ENCODE measurements at places on chromosomes 2 and 18.
A peak's percentile ranks its signal among the peaks of the same experiment; 100 is the strongest.

DNA sequence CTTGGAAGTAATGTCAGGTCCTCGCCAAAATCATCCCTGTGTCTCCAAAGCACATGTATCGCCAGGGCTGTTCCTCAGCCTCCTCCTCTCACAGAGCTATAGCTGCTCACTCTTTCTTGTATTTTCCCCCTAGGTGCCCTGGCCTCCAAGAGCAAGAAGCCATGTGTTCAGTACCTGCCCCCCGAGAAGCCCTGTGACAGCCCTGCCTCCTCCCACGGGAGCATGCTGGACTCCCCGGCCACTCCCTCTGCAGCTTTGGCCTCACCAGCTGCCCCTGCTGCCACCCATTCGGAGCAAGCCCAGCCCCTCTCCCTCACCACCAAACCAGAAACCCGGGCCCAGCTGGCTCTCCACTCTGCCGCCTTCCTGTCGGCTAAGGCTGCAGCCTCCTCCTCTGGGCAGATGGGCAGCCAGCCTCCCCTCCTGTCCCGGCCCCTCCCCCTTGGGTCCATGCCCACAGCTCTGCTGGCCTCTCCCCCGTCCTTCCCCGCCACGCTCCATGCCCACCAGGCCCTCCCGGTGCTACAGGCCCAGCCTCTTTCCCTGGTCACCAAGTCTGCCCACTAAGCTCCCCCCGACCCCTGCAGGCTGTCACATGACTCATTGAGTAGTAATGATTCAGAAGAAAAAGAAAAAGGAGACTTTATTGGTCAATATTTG is 18.8 kb downstream of the TGOLN2 start:
- DNase-seq, result no peak

DNA sequence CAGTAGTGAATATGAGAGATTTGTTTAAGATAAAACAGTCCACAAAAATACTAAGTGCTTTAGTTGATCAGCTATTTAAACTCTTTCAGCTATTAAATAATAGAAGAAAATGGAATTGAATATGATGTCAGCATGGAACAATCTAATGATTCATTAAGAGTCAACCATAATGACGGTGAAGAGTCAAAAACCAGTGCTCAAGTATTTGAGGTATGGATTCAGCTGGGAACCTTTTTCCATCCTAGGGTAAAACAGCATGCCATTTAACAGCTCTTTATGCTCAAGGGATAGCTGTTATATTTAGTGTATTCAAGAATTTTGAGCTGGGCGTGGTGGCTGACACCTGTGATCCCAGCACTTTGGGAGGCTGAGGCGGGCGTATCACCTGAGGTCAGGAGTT is 29.7 kb downstream of the CARF start:
- no peak for DNase-seq

DNA sequence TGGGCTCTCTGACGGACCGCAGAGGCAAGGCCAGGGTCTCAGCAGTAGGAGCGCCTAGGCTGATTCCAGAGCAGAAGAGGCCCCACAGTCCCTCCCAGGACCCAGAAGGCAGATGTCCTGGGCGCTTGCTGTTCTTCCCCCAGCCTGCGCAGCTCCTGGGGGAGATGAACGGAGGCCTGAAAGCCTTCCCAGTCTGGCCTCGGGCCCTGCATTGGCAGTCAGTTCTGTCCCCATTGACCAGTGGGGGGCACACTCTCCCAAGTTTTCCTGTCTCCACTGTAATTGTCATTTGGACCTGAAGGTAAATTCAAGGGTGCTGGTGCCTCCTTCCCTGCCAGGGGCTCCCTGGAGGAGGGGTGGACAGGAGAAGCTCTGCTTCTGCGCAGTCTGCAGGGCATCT is 345.7 kb downstream of the CYP26B1 start:
- DNase-seq, result peak; percentile 58

GRCh38 chr2:232134939-232135338 is 173.4 kb downstream of the DIS3L2 start:
- DNase-seq, result no peak

- DNase-seq, result no peak
These were observed 62.6 kb upstream of the RPL31 start for GRCh38 chr2:100939445-100939844.

DNA sequence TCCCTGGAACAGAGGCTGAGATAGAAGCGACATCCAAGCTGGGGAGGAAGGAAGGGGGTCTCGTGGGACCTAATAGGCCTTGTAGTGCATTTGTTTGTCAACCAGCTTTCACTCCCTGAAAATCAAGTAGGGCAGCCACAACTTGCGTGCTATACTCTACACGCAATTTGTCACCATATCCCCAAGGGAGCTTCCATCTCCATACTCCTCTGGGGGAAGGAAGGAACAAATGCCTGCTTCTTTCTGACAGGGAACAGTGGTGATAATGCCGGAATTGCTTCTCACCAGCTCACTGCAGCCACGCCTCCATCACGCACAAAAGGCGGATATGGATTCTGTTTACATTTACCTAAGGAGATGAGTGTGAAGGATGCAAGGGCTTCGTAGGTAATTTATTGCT is 213.4 kb downstream of the TMEM163 start:
- no peak for DNase-seq

GRCh38 chr2:88711897-88712296 is 20.4 kb downstream of the RPIA start:
- no peak for DNase-seq

DNA sequence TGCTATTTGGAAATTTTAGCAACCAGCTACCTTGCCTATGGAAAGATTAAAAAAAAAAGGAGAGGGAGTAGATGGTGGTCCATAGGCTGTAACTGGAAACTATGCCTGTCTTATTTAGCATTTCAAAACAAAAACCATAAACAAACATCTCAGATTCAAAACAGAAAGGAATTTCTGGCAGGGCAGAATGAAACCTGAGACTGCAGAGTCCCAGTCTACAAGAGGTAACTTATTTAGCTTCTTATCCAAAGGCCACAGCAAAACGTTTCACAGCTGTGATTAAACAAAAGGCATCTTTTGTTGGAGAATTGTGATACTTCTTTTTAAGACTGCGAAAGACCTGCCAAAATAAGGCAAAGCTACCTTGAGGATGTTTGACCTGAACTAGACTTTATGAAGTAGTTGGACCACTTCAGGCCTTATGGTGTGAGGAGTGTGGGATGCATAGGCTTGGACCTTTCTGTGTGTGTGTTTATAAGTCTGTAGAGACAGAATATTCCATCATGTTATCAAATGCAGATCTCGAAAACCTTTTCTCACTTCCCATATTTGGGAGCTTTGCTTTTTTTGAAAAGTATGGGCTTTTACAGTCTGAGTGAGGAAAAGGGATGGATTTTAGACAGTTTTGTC is 11.0 kb downstream of the CRIM1 start:
- DNase-seq, result no peak

DNA sequence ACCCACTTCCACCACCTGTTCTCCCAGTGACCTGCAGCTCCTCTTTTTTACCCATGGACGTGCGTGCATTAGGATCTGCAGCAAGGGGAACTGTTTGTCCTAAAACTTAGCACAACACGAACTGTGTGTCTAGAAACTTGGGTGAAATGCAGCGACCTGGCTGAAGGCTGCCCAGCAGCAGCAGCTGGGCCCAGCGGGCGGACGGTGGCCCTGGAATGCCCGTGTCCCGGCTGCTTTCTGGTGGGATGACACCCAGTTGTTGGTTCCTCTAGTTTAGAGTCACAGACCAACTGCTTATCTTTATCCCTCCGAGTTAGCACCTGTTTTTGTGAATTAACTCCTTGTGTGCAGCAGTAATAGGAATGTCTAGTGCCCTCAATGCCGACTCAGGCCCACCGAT is 61.9 kb upstream of the PXDN start:
- no peak for DNase-seq

DNA sequence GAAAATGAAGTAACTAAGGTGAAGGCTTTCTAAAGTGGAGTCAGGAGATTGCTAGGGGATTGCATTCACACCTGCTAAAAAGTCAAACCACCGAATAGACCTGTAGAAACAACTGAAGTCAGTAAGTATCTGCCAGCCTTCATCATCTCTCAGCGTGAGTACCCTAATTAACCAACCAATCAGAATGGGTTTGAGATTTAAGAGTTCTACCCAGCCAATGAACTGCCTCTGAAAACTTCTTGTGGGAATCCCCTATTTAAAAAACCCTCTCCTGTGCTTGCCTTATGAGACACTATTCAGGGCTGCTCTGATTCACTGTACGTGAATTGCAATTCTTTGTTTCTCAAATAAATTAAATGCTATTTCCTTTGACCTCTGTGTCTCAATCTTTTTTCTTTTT is 3.4 kb upstream of the FAM161A start:
- no peak for DNase-seq

DNA sequence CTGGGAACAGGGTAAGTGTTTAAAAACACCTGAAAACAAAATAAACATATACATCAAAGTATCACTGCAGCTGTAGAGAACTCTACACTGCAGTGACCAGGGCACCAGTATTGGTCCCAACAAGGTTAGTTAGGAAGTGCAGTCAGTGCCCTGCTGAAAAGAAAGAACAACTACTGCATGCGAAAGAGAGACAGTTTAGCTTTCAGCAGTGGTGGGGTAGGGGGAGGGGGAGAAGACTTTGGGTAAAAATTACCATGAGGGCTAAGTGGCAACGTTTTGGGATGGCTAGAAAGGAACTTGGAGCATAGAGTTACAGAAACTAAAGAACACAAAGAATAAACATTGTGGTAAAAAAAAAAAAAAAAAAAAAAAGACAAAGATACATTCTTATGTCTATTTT is 112.1 kb downstream of the UPP2 start:
- no peak for DNase-seq

GRCh38 chr2:10265329-10266132 is 37.2 kb upstream of the HPCAL1 start:
- DNase-seq, result no peak

DNA sequence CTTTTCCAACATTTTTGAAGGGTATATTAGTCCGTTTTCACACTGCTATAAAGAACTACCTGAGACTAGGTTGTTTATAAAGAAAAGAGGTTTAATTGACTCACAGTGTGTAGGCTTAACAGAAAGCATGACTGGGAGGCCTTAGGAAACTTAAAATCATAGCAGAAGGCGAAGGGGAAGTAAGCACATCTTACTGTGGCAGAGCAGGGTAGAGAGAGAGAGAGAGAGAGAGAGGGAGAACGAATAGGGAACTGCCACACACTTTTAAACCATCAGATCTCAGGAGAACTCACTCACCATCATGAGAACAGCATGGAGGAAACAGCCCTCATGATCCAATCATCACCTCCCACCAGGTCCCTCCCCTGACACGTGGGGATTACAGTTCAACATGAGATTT is 420.3 kb downstream of the SOCS6 start:
- no peak for DNase-seq

- no peak for DNase-seq
These were observed 124.6 kb downstream of the ZNF407 start for GRCh38 chr18:74722237-74722636.

DNA sequence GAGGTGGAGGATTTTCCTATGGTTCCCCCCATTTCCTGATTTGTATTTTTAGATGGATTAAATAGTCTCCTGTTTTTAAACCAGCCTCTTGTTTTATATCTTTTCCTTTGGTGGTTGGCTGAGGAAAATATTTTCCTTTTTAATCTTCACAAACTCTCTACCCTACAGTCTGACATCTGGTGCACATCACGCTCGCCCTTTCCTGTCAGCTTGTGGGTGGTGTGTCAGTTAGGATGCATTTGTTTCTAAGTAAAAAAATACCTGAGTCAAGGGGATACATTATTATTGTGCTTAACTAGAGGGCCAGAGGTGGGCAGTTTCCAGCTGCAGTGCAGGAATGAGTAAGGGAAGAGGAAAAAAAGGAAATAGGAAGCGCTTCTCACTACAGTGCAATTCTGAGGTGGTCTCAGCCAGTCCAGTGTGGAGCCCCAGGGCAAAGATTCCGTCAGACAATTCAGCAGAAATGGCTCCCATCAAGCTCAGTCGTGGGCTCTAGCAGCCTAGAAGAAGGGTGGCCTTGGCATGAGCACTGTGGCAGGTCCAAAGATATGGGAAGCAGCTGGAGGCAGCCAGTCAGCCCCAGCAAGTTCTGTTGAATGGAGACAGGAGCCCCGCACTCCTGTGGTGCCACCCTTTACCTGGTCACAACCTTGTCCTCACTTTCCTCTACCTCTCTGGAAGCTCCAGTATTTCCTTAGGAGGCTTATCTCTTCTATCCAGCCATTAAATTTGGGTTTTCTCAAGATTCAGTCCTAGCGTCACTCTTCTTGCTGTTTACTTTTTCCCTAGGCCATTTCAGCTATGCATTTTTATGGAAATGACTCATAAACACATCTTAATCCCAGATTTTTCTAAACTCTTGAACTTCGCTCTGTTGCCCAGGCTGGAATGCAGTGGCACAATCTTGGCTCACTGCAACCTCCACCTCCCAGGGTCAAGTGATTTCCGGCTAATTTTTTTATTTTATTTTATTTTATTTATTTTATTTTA is 18.5 kb downstream of the SFTPB start:
- no peak for DNase-seq

DNA sequence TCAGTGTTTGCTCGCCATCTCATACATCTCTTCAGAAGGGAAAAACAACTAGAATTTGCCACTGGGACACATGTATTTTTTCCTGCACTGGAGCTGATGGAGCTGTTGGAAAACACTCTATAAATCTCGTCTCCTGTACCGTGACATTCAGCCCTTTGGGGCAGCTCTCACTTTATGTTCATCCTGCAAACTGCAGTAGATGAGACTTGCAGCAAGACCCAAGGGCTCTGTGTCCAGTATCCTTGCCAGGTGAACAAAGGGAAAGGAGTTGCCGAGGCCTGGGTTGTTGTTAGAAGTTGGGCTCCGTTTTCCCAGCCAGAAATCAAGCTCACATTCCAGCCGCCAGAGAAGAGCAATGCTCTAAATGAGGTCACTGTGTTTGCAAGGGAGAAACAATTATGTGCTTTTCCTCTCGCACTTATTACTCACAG is 285.1 kb downstream of the SLC4A3 start:
- DNase-seq, result no peak

DNA sequence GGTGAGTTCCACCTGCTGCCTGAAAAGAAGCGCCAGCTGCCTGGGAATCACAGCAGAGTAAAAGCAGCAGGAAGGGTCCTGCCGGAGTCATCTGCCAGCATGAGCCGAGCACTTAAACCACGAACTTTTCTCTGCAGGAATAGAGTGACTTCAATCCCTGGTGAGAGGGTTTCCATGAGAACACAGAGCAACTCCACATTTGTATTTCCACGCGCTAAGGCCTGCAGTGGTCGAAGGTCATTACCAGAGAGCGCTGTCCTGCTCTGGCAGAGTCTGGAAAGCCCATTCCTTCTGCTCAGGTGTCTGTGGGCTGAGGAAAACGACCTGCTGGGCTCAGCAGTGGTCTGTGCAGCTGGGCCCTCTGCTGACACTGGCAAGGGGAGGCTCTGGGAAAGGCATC is 6.7 kb downstream of the PASK start:
- DNase-seq, result no peak

DNA sequence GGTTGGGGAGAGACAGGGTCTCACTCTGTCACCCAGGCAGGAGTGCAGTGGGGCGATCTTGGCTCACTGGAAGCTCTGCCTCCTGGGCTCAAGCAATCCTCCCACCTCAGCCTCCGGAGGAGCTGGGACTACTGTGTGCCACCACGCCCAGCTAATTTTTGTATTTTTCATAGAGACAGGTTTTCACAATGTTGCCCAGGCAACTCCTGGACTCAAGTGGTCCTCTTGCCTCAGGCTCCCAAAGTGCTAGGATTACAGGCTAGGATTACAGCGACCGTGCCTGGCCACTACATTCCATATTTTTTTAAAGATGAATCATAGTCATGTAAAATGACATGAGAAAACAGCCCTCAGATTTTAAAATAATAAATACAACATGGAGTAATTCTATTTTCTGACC is 32.3 kb downstream of the CWC22 start:
- no peak for DNase-seq

All from hematopoietic multipotent progenitor cell treated with erythropoietin and hydrocortisone succinate and interleukin-3 and kit ligand, for 8 days (in vitro differentiated cells).